ENCODE measurements at places on chromosomes 3 and 15.
A peak's percentile ranks its signal among the peaks of the same experiment; 100 is the strongest.

DNA sequence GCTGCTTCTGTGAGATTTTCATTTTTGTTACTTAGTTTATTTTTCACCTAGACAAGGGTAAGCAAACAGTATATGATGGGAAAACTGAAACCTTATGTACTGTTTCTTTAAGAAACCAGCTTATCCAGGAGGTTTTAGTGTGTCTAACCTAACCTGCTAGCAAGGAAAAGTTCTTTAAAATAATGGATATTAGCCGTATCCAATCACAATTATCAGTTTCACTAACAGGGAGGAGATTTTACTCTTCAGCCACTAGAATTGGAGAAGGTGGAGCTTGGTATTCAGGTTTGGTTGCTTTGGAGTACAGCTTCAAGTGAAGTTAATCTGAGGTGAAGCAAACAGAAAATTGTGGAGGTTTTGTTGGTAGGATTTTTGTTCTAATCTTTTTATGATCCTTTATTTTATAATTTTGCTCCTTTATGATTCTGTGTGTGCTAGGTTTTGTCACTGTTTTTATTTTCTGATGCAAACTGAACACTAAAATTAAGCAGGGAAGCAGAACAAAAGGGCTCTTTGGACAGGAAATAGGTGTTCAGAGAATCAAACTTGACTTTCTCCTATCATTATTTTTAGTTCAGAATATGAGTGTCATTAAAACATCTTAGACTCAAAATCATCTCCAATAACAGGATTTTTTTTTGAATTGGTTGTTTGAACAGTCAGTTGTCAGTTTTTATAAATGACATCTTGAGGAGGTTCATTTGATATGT, 13.0 kb downstream of the ZFAND6 start:
- peak; percentile 96 for DNase-seq

GRCh38 chr3:178127221-178127620, 409.0 kb upstream of the KCNMB2 start:
- no peak for DNase-seq

DNA sequence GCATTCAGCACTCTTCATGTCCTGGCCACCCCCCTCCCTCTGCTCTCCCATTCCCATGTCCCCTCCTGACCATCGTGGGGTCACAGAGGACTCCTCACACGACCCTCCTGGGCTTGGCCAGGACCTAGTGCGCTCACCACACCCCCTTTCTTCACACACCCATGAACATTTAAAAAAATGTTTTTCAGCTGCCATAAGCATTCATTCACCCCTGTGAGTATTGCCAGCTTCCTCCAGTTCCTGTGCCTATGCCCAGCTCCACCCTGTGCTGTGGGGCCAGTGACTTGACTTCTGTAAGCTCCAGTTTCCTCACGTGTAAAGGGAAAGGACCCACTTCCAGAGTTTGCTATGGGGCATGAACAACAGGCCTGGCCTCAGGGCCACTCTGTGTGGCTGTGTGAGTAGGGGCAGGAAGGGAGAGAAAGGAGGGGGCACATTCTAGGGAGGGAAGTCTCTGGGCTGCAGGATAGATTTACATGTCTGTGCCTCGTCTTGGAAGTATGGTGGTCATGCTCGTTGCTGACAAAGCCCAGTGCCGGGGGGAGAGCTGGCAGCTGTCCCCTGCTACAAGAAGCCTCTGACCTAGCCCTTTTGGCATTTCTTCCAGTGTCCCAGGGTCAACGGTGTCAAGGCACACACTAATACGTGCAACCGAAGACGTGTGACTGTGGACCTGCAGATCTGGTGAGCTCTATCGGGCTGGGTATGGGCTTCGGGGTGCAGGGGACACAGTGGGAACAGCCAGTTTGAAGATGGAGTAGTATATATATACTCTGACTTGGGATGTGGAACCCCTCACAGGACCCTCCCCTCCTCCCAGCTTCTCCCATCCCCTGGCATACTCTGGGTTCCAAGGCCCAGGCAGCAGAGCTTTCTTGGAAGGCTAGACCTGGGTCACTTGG, 22.8 kb downstream of the ESYT3 start:
- no peak for DNase-seq

GRCh38 chr3:117439812-117440211, 730.2 kb downstream of the TUSC7 start:
- DNase-seq, result peak; percentile 92

- DNase-seq, result no peak
These were observed 104.3 kb downstream of the WDR76 start for GRCh38 chr15:43931119-43931518.

GRCh38 chr15:69793781-69794451, 303.8 kb downstream of the TLE3 start:
- DNase-seq, result no peak

GRCh38 chr15:28945626-28946230, 60.0 kb downstream of the APBA2 start:
- no peak for DNase-seq

DNA sequence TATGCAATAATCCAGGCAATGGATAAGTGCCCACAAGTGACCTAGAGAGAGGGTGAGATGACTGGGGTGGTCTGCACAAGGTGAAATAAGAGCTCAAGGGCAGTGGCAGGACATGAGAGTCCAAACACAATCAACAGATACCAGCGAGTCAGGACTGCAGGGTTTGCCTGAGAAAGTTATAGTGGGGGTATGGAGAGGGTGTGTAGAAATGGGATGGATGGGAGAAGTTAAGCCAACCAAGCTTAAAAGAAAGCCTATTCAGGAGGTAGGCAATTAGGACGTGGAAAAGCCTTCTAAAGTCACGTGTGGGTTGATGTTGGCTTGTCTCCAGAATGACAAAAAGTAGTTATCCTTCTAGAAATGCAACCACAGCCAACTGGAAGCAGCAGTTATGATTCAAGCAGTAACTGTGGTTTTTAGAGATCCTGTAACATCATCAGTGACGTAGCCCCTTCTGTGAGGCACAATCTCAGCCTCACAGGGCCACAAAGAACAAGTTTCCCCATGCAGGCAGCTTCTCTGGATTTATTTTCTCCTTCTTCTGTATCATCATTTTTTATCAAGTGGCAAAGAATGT, 56.1 kb downstream of the FAM174B start:
- DNase-seq, result no peak

- DNase-seq, result no peak
These were observed 15.4 kb downstream of the TMOD3 start for GRCh38 chr15:51844747-51845426.

DNA sequence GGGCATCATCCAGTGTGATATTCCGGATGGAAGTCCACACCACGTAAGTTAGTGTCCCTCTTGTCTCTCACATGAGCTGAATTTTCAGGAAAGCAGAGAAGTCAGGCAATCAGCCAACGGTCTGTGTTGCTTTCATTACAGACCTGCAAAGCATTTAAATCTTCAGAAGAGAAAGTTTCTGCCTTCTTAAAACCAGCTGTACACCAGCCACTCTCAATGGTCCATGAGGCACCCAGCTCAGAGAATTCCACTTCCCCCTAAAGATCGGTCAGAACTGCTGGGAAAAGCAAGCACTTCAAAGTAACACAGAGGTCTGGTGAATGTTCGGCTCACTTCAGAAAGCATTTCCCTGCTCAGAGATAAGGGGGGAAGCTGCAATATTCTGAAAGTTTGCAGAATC, 903.7 kb downstream of the EPHA3 start:
- DNase-seq, result no peak

GRCh38 chr3:99966662-99967416, 147.5 kb downstream of the FILIP1L start:
- DNase-seq, result no peak

- DNase-seq, result no peak
These were observed 101.4 kb downstream of the FNDC3B start for GRCh38 chr3:172140499-172141391.

DNA sequence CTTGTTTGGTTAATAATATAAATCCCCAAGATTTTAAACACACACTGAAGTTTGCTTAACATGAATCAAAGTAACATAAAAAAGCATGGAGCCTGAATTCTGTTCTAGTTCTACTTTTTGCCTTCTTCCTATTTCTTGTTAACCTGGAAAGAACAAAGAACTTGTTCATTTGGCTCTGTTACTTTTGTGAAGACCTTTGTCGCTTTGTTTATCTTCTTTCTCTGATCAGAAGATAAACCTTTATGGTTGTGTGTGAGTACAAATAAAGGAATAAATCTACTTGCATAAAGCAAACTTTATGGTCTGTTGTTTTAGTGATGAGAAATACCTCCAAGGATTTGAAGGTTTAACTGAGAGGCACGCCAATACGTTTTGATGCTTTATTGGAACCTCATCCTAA, 210.1 kb upstream of the SATB1 start:
- no peak for DNase-seq

GRCh38 chr3:10017636-10018292, 8.5 kb upstream of the FANCD2 start:
- DNase-seq, result no peak

- peak; percentile 47 for DNase-seq
These were observed 86.0 kb downstream of the ECT2 start for GRCh38 chr3:172836390-172836997.

- no peak for DNase-seq
These were observed 10.5 kb downstream of the IL17RD start for GRCh38 chr3:57154470-57155309.

GRCh38 chr3:188126276-188126675, 27.7 kb upstream of the LPP start:
- DNase-seq, result no peak

- no peak for DNase-seq
These were observed 6.1 kb downstream of the GLYCTK start for GRCh38 chr3:52293491-52294319.

DNA sequence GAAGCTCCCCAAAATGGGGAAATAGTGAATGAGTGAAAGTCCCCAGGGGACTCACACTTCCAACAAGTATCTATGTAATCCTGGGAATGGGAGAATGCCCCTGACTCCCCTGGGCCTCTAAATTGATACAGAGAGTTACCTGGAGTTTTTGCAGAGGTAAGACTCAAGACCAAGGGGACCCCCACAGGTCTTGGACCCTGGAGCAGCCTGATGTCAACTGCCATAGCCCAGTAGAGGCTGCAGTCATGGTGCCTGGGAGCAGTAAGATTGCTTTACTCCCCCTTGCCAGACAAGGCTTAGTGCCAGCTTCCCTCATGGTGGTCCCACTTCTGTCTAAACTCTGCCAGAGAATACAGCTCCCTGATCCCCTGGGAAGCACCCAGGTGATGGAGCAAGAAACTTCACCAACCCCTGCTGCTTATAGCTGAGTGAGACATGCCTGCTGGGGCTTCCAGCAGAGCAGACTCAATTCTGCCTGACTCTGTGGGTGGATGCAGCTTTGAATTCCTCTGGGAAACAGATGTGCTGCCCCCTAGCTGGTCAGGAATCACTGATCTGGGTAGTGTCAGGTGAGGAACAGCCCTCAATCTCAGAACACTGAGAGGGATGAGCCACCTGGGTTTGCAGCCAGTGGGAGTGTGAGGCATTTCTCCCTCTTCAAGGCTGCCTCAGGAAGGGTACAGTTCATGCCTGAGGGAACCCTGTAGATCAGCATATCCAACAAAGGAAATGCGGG, 485.9 kb downstream of the NSUN3 start:
- DNase-seq, result no peak

GRCh38 chr3:37708789-37709188, 152.9 kb upstream of the CTDSPL start:
- DNase-seq, result no peak

GRCh38 chr3:193014902-193015301, 97.2 kb upstream of the MB21D2 start:
- DNase-seq, result no peak

GRCh38 chr3:130950124-130950523, 56.2 kb downstream of the ATP2C1 start:
- DNase-seq, result no peak

DNA sequence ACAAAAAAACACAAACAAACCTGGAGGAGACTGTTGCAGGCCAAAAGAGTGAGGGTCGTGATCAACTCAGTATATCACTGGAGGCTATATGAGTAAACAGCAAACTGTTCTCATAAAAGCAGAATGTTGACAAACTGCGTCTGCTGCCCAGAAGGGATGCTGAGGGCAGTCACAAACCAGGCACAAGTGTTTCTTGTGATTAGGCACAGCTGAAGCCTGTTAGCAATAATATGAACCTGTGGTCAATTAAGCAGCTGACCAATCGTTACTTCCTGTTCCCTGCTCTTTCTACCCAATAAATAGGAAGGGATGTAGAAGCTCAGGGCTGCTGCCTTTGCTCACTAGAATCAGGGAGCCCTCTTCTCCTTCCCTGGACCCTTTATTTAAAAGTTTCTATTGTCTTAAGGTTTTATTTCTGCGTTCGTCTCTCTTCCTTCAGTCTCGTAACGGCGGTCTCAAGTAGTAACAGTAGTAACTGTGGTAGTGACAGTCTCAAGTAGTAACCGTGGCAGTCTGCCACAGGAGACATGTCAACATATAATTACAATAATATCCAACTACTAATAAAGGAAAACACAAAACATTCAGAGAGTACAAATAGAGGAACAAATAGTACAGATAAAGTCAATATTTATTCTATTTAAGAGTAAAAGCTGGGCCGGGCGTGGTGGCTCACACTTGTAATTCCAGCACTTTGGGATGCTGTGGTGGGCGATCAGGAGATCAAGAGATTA, 698.4 kb upstream of the CCDC54 start:
- DNase-seq, result no peak

DNA sequence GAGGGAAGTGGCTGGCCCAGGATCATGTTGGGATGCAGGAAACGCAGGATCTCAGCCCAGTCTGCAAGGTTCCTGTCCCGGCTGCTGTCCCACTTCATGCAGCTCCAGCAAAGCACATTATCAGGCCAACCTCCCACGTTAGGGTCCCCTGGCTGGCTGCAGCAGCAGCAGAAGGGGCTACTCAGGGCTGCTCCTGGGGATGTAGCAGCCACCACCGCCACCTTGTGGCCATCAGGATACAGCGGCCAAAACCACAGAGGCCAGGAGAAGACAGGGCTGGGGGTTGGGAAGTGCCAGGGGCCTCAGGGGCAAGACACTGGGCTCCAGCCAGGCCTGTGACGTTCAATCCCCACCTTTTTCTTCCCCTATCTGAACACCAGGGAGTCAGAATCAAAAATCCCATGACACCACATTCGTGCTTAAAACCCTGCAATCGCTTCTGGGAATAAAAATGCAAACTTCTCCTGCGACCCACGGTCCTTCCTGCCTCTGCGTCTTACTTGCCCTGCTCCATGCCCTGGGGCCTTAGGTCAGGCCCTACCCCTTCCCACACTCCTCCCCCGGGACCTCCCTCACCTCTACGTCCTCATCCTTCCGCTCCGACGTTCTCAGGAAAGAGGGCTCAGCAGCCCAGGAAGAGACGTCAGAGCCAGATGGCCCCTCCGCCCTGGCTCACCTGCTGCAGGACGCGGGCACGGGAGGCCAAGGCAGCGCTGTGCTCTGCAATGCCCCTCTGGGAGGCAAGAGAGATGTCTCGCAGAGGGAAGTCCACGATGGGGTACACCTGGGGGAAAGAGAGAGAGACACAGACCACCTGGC, 21.5 kb downstream of the SSUH2 start:
- DNase-seq, result no peak

DNA sequence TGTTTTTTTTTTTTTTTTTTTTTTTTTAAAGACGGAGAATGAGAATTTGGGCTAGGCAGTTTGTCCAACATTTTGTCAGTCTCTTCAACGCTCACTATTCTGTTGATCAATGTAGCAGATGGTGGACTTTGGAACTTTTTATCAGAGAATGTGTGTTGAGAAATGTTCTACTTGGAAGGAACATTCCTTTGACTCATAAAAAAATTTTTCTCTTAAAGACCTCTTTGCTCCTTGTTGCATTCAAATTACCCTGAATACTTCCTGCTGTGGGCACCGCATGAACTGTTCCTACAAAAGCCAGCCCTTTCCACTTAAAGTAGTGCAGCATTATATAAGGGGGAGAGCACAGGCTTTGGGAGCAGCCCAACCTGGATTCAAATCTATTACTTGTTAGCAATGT, 182.9 kb downstream of the AKAP13 start:
- DNase-seq, result no peak

All from NCI-H2081 treated with DMSO at 0.1 percent for 48 hours (cell line).